ENCODE measurements at places on chromosomes 3 and 15.

DNA sequence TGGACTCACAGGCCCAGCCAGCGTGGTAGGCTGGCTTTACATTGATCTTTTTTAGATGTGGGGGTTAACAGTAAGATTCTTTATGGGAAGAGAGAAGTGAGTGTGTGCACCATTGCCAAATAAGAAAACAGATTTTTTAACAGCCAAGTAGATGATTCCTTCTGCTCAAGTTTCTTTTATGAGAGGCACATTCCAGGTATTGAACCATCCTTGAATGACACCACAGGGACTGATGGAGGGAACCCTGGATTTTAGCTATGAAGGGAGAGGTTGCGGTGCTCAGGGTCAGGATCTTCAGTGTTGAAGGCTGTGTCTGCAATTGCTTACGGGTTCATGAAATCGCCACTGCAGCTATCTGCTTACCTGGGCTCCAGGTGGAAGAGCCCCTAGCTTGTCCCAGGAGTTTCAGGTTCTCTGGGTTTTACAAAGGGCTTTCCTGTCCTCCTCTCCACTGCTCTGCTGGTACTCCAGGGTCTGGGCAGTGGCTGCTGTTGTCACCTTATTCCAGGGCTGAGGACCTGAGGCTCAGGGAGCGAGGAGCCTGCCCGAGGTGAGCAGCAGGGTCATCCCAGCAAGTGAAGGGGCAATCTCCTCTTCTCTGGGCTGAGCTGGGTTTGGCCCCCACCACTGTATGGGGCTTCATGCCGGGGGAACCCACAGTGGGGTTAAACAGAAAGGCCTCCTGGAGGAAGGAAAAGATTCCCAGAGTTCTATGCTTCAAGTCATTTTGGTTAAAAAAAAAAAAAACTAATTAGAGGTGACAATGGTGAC, 53.4 kb downstream of the SMAD6 start:
- no peak for DNase-seq

DNA sequence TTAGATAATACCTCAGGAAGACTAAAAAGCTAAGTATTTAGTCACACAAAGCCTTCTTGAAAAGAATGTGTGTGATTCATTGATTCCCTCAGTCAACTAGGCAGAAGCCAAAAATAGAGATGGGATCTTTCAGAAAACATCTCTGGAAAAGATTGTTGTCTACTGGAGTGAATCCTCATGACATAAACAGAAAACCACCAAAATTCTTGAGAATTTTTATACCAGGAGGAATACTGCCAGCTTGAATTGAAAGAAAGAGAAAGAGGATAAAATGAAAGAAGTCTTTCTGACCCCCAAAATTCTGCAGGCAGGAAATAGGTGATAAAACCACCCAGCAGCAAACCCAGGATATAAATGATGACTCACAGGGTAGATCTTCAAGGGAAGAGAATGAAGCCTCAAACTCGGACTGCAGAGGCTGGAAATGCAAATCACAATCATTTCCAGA, 363.1 kb upstream of the PLSCR5 start:
- no peak for DNase-seq

- DNase-seq, result no peak
Measured at GRCh38 chr3:187020376-187020775, 90.0 kb downstream of the ST6GAL1 start.

- no peak for DNase-seq
Measured at GRCh38 chr3:5217824-5218595, 30.5 kb downstream of the EDEM1 start.

- no peak for DNase-seq
Measured at GRCh38 chr3:5053021-5053831, 68.9 kb upstream of the ARL8B start.

GRCh38 chr3:97297032-97297431, 467.5 kb upstream of the ARL6 start:
- DNase-seq, result no peak

- no peak for DNase-seq
Measured at GRCh38 chr3:38576526-38577370, 72.7 kb downstream of the SCN5A start.

DNA sequence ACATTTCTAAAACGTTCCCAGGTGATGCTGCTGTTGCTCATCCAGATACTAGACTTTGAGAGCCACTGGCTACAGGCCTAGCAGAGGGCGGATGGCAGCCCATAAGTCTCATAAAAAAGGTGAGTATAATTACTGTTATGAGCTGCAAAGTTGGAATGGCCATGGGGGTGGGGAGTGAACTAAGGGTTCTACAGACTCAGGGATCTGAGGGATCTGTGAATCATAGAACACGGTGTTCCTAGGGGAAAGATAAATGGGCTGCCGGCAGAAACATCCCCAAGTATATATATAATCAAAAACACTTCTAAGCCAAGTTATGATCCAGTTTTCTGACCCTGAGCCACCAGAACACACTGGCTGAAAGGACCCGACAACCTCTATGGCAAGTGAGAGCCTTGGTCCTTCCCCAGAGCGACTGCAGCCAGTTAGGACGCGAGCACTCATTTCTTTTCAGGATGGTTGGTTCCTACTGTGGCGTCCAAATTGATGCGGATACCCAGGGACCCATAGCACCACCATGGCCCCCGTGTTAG, 7.9 kb upstream of the SYNM start:
- no peak for DNase-seq

- DNase-seq, result no peak
Measured at GRCh38 chr3:109191421-109191820, 54.9 kb downstream of the C3orf85 start.

- DNase-seq, result no peak
Measured at GRCh38 chr3:42747581-42747980, 25.5 kb downstream of the CCDC13 start.

GRCh38 chr3:109346099-109346498, 8.8 kb upstream of the DPPA4 start:
- no peak for DNase-seq

GRCh38 chr3:99918715-99919114, 101.1 kb downstream of the CMSS1 start:
- no peak for DNase-seq

DNA sequence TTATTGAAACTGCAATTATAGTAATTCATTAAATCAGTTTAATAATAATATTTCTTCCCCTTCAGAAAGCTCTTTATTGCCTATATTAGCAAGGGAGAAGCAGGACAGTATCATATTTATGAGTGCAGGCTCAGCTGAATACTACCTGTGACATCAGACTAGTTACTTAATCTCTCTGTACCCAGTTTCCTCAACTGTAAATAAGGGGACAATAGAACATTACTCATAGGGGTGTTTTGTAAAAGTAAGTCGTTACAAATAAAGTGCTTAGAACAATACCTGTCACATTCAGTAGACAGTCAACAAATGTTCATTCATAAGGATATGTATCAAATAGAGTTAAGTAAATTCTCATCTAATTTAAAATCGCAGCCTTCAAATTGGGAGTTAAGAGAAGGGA, 12.1 kb upstream of the VPS39 start:
- no peak for DNase-seq

- no peak for DNase-seq
Measured at GRCh38 chr3:181901626-181902025, 189.9 kb downstream of the SOX2 start.

- no peak for DNase-seq
Measured at GRCh38 chr15:90838544-90838943, 29.8 kb upstream of the FURIN start.

GRCh38 chr3:33419948-33420347, 20.3 kb downstream of the UBP1 start:
- no peak for DNase-seq

GRCh38 chr3:74904646-74905045, 290.2 kb upstream of the CNTN3 start:
- DNase-seq, result no peak

DNA sequence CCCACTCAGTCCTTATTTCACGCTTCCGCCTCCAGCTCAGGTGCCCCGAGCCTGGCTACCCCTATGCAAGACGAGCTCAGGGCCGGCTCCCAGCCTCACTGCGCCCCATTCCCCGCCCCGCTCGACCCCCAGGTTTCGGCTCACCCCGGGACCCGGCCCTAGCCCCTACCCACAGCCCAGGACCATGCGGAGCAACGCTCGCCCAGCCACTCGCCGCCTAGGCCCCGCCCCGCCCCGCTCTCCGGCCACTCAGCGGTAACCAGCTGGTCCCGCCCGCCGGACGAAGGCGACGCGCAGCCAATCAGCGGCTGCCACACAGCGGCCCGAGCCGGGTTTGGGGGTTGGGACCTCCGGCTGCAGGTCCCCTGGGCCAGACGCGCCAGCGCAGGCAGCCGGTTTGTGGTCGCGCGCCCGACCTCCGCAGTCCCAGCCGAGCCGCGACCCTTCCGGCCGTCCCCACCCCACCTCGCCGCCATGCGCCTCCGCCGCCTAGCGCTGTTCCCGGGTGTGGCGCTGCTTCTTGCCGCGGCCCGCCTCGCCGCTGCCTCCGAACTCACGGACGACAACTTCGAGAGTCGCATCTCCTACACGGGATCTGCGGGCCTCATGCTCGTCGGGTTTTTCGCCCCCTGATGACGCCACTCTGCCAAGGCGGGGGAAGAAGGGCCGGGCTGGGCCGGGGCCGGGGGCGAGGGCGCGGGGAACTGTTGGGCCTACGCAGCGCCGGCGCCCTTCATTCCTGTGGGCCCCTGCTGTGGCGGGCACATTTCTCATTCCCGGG, at the start of gene CATSPER2:
CATSPER2 (minus strand) TSS at position 196 of the 781 bp plus-strand sequence. CDS start 783 bp downstream, outside the sequence.
- no peak for DNase-seq
